ENCODE measurements at places on chromosomes 1 and 21.
A peak's percentile ranks its signal among the peaks of the same experiment; 100 is the strongest.

DNA sequence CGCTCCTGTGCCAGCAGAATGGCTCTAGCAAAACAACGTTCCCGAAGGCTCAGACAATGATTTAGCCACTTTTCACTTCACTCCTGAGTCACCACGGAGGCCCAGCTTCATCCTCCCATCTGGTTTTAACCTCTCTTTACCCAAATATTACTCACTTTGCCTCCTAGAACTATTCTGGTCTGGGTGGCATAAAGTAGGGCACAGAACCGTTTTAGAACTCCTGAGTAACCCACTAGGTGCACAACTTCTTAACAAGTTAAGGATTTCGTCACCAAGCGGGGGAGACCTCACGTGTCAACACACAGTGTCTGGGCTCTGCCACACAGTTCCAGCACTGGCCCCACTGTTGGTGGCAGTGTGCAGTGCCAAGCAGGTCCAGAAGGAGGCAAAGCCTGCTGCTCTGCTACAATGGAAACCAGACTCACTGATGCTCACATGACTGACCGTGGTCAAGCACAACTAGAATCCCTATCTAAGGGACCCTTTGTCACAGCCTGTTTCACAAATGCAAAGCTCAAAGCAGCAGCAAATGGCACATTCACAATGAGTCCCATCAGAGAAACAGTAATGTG is 121.7 kb downstream of the SIPA1L2 start:
- DNase-seq: no peak

- DNase-seq: peak; percentile 41
Measured at GRCh38 chr1:85137660-85138059, 63.2 kb downstream of the SYDE2 start.

GRCh38 chr1:42745851-42746250 is 5.8 kb upstream of the CLDN19 start:
- DNase-seq: no peak

DNA sequence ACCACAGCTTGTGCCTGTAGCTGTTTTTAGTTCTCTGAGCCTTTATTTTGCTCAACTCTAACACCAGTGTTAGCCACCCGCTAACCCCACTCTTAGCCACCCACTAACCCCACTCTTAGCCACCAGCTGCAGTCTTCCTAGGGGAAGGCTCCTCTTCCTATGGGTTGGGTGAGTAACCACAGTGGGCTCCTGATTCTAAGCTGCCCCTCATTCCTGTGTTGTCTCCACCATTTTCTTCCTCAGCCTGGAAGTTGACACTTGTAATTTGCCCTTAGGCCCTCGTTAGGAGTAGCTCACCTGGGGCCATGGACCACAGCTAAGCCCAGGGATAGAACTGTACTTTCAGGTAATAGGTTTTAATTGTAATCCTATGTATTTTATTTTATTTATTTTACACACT is 782.9 kb upstream of the TPTE start:
- no peak for DNase-seq

- DNase-seq: no peak
Measured at GRCh38 chr1:67886076-67886475, 52.8 kb upstream of the GNG12 start.

DNA sequence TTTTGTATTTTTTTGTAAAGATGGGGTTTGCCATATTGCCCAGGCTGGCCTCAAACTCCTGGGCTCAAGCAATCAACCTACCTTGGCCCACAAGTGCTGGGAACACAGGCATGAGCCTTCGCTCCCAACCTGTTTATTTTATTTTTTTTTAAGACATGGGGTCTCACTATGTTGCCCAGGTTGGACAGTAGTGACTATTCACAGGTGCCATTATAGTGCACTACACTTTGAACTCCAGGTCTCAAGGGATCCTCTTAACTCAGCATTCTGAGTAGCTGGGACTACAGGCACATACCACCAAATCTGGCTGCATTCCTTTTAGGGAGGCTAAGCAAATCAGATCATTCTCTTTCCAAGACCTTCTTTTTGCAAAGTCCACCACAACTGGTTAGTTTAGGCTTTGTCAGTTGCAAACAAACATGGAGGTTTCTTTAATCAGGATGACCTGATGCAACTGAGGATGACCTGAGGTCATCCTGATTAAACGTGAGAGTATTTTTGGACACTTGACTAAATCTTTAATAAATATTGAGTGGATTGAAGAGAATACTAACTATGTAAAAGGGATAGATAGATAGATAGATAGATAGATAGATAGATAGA is 30.0 kb upstream of the RALGPS2 start:
- no peak for DNase-seq

GRCh38 chr21:14308234-14308633 is 74.7 kb downstream of the HSPA13 start:
- DNase-seq: no peak

DNA sequence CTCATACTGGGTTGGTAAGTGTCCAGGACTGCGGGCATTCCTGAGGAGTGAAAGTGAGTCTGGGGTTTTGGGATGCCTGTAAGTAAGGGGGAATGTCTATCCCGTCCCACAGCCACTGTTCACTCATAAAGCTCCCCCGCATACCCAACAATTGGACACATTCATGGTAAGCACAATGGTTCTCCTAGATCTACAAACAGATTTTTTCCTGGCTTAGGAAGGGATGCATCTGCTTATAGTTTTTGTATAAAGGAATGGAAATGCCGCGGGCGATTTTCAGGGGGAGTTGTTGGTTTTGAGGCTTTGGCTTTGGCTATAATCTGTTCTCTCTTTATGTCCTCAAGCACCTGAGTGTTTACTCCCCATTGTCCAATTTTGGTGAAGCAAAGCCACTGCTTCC is 7.1 kb downstream of the ERVH48-1 start:
- no peak for DNase-seq

DNA sequence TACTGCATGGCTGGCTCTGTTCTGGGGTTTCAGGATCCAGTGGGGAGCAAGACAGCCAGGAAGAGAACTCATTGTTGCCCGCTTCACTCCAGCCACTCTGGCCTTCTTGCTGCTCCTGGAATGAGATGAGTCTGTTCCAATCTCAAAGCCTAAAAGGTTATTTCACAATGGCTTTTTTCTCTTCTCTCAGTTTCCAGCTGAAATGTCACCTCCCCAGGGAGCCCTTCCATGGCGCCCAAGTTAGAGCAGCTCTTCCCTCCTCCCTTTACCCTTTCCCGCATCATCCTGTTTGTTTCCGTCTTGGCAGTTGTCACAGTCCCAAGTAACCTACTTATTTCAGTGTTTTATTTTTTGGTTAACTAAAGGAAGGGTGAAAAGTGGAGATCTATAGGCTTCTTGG is 15.8 kb downstream of the PLA2G2A start:
- no peak for DNase-seq

DNA sequence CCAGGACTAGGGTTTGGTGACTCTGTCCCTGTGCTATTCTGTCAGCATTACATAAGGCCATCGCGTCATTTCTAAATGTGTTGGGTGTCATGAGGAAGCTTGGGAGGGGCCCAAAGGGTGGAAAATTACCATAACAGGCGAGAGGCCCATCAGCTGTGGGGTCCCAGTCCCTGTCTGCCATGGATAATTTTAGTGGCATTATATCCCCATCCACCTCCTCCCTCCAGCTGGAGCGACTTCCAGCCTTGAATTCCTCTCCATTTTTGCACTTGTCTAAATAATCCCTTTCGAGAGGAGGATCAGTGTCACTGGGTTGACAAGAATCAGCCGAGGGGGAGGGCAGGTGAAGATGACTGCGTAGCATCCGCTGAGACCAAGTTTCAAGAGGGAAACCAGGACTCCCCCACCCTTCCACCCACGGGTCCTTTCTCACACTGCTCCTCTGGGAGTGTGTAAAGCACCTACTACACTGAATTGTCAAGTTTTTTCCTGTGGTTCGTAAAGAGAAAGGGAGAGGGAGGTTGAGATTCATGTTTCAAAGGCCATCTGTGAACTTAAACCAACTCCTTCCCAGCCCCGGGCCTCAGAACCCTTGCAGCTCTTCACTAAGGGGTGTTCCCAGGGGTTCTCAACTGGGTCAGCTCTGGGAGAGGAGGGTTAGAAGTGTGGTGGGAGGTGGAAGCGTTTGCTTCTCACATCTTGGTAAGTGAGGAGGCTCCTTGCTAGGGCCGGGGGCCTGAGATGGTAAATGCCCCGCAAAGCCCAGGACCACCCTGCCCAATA is 29.2 kb downstream of the VASH2 start:
- DNase-seq: no peak

GRCh38 chr1:175128523-175128922 is 60.9 kb downstream of the TNN start:
- DNase-seq: no peak

- no peak for DNase-seq
Measured at GRCh38 chr1:93678946-93679480, 2.6 kb downstream of the BCAR3 start.

GRCh38 chr1:6385488-6386191 is 7.9 kb downstream of the ACOT7 start:
- peak; percentile 25 for DNase-seq

DNA sequence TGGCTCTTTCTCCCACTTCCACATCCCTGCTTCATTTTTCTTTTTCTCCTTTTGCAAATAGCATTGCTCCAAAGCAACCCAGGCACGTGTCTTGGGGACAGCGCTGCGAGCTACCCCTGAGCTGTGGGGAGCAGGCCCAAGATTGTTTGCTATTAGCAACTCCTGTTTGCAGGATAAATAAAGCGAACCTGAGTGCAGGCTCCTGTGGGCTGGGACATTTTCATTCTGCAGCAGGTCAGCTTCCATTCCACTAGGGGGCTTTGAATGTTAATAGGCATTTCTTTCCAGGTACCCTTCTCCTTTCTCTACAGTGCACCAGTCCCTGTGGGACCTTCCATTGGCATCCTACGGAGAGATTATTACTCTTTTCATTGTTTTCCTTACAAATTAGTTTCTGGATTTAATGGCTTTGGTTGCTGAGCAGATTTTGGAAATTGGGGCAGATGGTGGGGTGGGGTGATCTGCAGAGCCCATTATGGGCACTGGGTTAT is 54.0 kb downstream of the OLFML3 start:
- DNase-seq: peak; percentile 15

DNA sequence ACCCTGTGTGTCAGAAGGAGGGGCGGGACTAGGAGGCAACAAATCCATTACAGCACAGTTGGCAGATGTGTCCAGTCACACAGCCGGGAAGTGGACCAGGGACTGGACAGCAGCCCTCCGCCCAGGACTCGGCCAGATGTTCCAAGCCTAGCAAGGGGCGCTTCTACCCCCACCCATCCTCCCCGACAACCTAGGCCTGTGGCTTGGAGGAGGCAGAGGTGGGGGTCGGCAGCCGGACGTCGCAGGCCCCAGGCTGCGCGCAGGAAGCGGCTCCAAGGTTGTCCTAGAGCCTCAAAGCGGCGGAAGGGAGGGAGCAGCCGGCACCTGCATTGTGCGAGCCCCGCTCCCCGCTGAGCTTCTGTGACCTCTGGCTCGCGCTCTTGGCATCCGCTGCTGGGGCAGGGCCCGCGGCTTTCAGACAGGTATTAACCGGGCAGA is 20.6 kb upstream of the MYCL start:
- DNase-seq: no peak

DNA sequence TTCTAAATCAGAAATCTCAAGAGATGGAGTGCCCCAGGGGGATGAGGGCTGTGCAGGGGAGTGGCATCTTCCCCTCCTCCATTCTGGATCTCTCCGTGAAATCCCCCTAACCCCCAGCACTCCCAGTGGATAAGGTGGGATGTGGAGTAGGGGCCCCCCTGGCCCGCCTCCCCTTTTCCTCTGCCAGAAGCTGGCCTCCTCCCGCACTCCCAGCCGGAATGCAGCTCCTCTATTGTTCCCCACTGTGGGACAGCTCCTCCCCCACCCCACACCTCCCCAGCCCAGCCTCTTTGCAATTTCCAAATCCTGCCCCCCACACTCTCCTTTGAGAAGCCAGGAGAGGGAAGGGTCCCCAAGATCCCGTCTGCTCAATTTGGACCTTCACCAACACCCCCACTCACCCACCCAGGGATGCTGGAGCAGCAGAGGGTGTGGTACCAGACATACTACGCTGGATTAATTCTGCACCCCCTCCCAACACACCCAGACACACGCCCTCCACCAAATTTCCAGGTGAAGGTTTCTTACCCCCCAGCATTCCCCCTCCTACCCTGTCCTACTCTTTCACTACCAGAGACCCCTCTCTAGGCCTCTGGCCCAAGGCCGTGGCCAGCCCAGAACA is 1.9 kb downstream of the MEX3A start:
- DNase-seq: no peak

DNA sequence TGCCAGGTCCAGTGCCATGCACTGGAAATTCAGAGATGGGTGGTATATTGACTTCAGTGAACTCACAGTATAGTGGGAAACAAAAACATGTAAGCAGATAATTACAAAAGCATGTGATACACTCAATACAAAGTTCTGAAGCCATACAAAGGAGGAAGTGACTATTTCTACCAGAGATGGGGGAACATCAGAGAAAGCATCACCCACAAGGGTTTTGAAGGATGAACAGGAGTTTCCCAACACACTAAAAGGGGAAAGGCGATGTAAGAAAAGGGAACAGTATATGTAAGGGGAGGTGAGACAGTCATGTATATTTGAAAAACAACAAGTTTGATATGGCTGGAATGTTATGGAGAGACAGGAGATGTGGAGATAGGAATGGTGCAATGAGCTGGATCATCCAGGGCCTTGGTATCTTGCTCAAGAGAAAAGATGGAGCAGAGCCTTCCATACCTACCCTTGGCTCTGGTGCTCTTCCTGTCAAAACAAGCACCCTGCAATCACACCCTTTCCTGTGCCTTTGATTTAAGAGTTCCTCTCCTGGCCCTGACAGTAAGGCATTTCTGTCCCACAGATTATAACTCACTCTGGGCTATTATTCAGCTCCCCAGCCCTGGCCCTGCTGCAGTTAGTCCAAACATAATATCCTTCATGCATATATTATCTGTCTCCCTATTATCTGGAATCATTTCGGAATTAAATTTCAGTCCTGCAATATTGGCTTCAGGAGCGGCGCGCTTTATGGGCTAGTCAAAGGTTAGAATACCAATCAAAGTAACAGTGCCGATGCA is 60.5 kb downstream of the DMAP1 start:
- no peak for DNase-seq

- no peak for DNase-seq
Measured at GRCh38 chr1:85504417-85504816, 39.5 kb upstream of the DDAH1 start.

DNA sequence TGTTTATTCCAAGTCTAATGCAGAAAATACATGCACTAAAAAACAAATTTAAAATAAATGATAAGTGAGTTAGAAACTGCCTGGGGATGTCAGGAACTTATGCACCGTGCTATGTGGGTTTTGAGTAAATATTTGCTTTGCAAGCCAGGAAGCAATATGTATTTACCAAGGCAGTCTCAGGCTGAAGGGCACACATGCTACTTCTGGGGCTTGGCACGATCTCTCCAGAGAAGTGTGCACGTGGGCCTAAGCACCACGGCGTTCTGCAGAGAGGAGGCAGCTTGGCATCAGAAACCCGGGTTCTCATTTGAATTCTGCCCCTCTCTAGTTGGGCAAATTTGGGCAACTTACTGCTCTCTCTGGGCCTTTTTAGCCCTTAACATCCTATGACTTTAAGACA is 72.6 kb upstream of the ROR1 start:
- DNase-seq: peak; percentile 62

Measured in SHP77 (cell line).